ENCODE measurements at places on chromosomes 11 and 22. TPM values are rescaled to one million over a fixed set of nuclear protein-coding genes. Genes with fewer than 3 reads are reported as not detected.

Gene RIBC2
- total RNA-seq, result 2.1 TPM

Gene SYVN1
- total RNA-seq, result 76.2 TPM

Gene SPTBN2
- total RNA-seq, result 33.7 TPM

Gene NCAM1
- 26.7 TPM for total RNA-seq

Gene GTPBP1
- total RNA-seq, result 72.0 TPM

Gene OR51I1
- 0.70 TPM for total RNA-seq

Gene TREH
- total RNA-seq, result 0.44 TPM

Gene OR5D13
- not detected for total RNA-seq

Gene CCDC89
- total RNA-seq, result 2.5 TPM

Gene NCF4
- total RNA-seq, result 27.2 TPM

Gene HSPB2
- total RNA-seq, result 0.83 TPM

Gene ZNRF3
- total RNA-seq, result 9.6 TPM

Gene GDPD5
- 14.9 TPM for total RNA-seq
